ENCODE measurements at places on chromosomes 7 and 10. TPM values are rescaled to one million over a fixed set of nuclear protein-coding genes. Genes with fewer than 3 reads are reported as not detected.
A peak's percentile ranks its signal among the peaks of the same experiment; 100 is the strongest.

CCDC172 gene
- total RNA-seq: not detected

DNA sequence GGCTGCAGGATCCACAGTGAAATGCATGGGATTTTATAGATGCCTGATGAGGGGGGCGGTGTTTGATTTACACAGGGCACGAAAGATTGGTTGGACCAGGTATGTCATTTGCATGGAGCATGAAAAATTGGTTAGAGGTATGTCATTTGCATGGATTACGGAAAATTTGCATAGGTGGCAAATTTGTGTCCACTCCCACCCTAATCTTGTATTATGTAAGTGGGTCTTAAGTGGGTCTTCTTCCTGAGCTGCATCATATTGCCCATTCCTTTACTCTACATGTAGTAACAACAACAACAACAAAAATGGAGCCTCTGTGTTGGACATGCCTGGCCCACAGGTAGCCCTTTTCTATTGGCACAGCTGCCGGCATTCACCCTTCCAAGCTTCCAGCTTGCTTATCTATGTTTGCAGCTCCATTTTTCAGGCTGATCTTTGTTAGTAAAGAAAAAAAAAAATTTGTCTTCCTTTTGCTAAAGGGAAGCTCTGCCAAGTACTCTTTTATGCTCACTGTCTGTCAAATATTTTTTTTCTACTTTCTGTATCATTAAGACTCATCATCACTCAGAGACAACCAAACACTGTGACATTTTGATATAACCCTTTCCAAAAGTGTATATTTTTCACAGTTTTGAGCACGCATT lies 10.3 kb upstream of the ZNF273 start:
- DNase-seq: no peak
- H3K4me3 ChIP-seq: no peak overlapping the region
- no peaks in the 10 kb centered on the region for H3K36me3 ChIP-seq
- H3K27me3 ChIP-seq: no peaks in the 10 kb centered on the region
- no peaks in the 10 kb centered on the region for H3K4me1 ChIP-seq
- H3K27ac ChIP-seq: no peak overlapping the region

GRCh38 chr10:13792006-13792405 lies 205.2 kb downstream of the PRPF18 start:
- H3K27me3 ChIP-seq: no peaks in the 10 kb centered on the region
- no peak overlapping the region for H3K4me3 ChIP-seq
- no peaks in the 10 kb centered on the region for H3K36me3 ChIP-seq
- no peaks in the 10 kb centered on the region for H3K4me1 ChIP-seq

GRCh38 chr7:23196306-23196705 lies 14.5 kb downstream of the NUP42 start:
- no peaks in the 10 kb centered on the region for H3K4me1 ChIP-seq
- H3K36me3 ChIP-seq: no peaks in the 10 kb centered on the region
- no peak overlapping the region for H3K4me3 ChIP-seq
- no peak overlapping the region for H3K27ac ChIP-seq
- no peaks in the 10 kb centered on the region for H3K27me3 ChIP-seq

DNA sequence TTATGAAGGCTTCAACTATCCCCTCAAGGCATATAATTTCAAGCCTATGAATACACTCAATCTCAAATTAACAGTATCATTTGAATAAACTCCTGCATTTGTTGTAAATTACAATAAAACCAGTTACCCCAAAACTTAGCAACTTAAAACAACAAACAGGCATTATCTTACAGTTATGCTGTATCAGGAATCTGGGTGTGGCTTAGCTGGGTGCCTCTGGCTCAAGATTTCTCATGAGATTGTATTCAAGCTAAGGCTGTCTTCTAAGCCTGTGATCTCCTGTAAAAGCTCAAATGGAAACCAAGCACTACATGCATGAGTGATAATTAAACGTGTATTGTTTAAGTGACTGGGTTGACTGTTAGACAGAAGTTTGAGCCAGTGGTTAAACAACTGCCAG lies 341.0 kb upstream of the PHF14 start:
- no peaks in the 10 kb centered on the region for H3K27me3 ChIP-seq
- DNase-seq: no peak
- H3K4me3 ChIP-seq: no peak overlapping the region
- no peaks in the 10 kb centered on the region for H3K36me3 ChIP-seq
- H3K27ac ChIP-seq: no peak overlapping the region

GRCh38 chr10:59748834-59749233 lies 4.4 kb downstream of the MRLN start:
- H3K27me3 ChIP-seq: no peaks in the 10 kb centered on the region
- H3K4me1 ChIP-seq: no peaks in the 10 kb centered on the region
- H3K36me3 ChIP-seq: no peaks in the 10 kb centered on the region

DNA sequence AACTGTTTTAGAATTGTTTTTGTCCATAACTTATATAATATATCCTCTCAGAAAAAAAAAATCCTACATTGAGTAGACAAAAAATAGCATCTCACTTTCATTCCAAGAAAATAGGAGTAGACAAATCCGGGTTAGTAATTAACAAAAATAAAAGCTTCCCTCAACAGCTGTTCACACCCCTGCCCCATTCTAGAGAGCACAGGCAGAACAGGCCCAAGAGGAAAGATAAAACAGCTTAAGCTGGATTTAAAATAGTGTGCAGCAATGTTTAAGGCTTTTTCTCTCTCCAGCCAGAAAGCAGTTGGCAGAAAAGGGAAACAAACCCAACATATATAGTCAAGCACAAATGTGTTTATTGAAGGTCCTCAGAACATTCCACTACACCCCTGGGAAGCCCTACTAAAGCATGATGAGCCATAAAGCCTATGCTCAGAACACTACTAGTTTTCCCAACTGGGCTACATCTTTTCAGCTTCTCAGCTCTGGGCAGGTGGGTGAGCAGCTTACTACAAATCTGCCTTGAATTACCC lies 189.9 kb downstream of the MTERF1 start:
- H3K36me3 ChIP-seq: no peaks in the 10 kb centered on the region
- H3K4me1 ChIP-seq: no peaks in the 10 kb centered on the region
- no peaks in the 10 kb centered on the region for H3K27me3 ChIP-seq
- no peak for DNase-seq
- no peak overlapping the region for H3K27ac ChIP-seq

TMEM213 gene
- not detected for total RNA-seq

DNA sequence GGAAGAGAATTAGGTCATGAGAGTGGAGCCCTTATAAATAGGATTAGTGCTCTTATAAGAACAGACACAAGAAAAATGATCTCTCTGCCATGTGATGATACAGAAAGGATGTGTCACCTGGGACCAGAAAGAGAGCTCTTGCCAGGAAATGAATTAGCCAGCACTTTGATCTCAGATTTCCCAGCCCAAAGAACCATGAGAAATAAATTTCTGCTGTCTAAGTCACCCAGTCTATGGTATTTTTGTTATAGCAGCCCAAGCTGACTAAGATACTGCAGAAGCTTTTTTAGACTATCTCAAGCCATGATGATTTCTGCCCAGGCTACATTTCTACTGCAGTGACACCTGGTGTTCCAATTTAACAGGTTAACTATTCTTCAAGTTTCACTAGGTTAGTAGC lies 84.8 kb downstream of the RSU1 start:
- H3K4me3 ChIP-seq: no peak overlapping the region
- H3K27ac ChIP-seq: no peak overlapping the region
- no peaks in the 10 kb centered on the region for H3K4me1 ChIP-seq
- H3K27me3 ChIP-seq: no peaks in the 10 kb centered on the region

DNA sequence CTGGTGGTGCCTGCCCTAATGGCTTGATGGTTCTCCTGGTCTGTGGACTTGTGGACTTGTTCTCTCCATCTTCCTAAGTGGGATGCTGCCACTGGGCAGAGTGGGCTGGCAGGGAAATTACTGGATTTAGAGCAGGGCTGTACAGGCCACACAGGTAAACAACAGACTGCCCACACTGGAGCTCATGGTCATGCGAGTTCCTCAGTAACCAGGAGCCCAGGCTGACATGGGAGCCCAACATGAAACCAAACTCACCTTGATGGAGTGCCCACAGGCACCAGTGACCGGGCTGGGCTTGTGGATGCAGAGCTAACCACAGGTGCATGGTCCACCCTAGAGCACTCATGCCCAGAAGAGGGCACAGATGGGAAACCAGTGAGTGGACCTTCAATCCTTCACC lies 116.7 kb downstream of the SLIT1 start:
- no peak overlapping the region for H3K4me3 ChIP-seq
- H3K27ac ChIP-seq: no peak overlapping the region
- no peaks in the 10 kb centered on the region for H3K4me1 ChIP-seq
- H3K27me3 ChIP-seq: no peaks in the 10 kb centered on the region
- DNase-seq: no peak

LANCL2 gene
- total RNA-seq: 16.2 TPM

DNA sequence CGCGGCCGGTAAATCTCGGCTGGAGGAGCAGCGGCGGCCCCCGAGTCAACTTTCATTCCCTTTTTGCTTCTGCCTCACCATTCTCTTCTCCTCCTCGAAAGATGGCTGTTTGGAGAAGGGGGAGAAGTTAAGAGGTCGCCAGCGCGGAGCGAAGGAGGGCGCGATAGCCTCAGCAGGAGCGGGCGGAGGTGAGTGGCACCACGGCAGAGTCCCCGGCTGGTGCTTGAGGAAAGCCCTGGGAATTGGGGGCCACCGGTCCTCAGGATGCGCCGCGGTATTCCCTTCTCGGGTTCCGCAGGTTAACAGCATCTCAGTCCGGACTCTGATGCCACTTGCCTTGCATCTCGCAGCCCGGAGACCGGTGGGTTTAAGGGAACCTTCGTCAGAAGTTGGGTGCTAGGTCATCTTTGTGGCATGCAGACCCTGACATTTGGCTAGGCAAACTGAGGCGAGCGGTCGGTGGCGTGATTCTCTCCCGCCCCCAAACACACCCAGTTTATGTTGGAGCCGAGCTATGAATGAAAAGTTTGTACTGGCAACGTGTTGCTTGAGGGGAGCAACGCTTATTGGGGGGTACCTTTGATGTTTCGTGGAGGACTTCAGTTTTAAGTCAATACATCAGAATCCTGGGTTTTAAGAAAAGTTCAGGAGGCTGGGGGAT lies 59.5 kb upstream of the PRPS1L1 start:
- peak overlapping the region; percentile 58 for H3K4me3 ChIP-seq
- no peak overlapping the region for H3K27ac ChIP-seq
- no peak for DNase-seq
- H3K36me3 ChIP-seq: no peaks in the 10 kb centered on the region
- no peaks in the 10 kb centered on the region for H3K4me1 ChIP-seq
- peaks cover 8% of the 10 kb centered on the region for H3K27me3 ChIP-seq

EGR2 gene
- 8.2 TPM for total RNA-seq

GRCh38 chr7:68752485-68753178 lies 845.6 kb upstream of the AUTS2 start:
- H3K36me3 ChIP-seq: no peaks in the 10 kb centered on the region
- H3K27ac ChIP-seq: no peak overlapping the region
- no peaks in the 10 kb centered on the region for H3K4me1 ChIP-seq
- no peak for DNase-seq
- H3K27me3 ChIP-seq: no peaks in the 10 kb centered on the region

All from colonic mucosa (tissue), 4 donors.